ENCODE measurements at places on chromosomes 13 and 19.
A peak's percentile ranks its signal among the peaks of the same experiment; 100 is the strongest.

DNA sequence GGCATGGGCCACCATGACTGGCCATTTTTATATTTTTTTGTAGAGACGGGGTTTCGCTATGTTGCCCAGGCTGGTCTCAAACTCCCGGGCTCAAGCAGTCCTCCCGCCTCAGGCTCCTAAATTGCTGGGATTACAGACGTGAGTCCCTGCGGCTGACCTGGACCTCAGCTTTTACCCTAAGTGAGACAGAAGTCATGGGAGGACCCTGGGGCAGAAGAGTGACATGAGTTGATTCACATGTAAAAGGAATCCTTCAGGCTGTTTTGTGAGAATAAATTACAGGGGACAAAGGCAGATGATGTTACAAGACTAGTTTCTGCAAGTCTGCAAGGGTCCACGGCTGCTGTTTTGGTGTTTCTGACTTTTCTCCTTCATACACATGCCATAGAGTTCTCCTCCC lies 2.6 kb upstream of the BCAM start:
- no peak for DNase-seq

DNA sequence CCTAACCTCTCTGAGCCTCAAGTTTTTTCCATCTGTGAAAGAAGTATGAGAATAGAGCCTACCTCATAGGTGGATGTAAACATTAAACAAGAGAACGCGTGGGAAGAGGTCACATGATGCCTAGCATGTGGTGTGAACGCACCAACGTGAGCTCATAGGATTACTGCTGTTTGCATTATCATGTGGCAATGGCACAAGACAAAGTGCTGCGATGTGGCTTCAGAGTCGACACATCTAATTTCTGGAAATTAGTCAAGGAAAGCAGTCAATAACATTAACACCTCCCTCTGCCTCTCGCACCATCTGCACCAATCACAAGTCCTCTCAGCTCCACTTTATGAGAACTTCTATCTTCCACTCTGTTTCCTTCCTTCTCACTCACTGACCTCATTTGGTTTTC lies 489.7 kb downstream of the COG6 start:
- DNase-seq, result no peak

GRCh38 chr19:57708641-57709361 lies at the start of gene ZNF154:
Gene ZNF154, minus strand, starts transcription at chr19:57709204. Its CDS starts 233 bp downstream, at chr19:57708971.
- peak; percentile 50 for DNase-seq

- DNase-seq, result no peak
These were observed 674 bp downstream of the TRPC4 start for GRCh38 chr13:37868691-37869505.

DNA sequence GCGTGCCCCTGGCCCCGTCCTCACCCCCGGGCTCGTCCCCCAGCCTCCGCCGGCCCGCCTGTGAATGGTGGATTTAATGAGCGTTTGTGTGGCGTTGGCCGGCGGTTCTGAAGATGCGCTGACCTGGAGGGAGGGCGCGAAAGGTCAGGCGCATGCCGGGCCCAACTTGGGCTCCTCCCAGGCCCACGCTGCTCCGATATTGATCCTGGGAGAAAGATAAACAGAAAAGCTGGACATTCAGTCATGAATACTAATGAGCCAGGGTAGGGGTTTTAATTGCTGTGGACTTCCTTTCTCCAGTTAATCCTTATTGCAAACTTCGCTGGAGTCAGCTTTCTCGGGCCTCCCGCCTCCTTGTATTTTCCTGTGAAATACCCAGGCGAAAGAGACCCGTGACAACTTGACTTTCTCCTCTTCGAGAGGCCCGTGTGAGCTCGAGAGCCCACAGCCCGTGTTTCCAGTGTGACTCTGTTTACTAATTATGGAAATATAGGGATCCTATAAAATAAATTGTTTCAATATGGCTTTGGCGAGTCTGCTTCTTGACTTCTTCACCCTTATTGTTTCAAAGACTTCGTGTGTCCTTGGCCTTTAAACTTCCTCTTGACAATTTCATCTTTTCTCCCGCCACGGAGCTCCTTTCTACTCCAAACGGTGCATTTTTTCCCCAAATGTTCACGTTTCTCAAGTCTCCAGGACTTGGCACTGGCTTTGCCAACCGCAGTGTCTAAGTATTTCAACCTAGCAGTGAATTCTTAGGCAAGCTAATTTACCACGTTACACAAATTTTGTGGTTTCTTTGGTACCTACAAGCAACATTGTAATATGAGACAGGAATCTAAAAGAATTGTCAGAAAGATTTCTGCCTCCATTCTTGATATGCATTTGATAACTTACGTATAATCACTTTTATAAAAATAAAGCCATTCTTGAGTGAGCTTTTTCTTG lies 10.5 kb downstream of the ZIC2 start:
- DNase-seq, result no peak

- no peak for DNase-seq
These were observed 61.3 kb downstream of the SCEL start for GRCh38 chr13:77596777-77597176.

- no peak for DNase-seq
These were observed 25.9 kb downstream of the LATS2 start for GRCh38 chr13:21035498-21035897.

GRCh38 chr19:8212212-8212611 lies 3.0 kb downstream of the CERS4 start:
- DNase-seq, result no peak

GRCh38 chr13:40590112-40590862 lies 76.2 kb downstream of the FOXO1 start:
- no peak for DNase-seq

- DNase-seq, result no peak
These were observed 2584.7 kb upstream of the PCDH20 start for GRCh38 chr13:64000321-64000720.

Measured in CD4-positive, alpha-beta T cell treated with Interleukin-6 for 4 hours (primary cell).